ENCODE measurements at places on chromosomes 7 and 10.
A peak's percentile ranks its signal among the peaks of the same experiment; 100 is the strongest.

DNA sequence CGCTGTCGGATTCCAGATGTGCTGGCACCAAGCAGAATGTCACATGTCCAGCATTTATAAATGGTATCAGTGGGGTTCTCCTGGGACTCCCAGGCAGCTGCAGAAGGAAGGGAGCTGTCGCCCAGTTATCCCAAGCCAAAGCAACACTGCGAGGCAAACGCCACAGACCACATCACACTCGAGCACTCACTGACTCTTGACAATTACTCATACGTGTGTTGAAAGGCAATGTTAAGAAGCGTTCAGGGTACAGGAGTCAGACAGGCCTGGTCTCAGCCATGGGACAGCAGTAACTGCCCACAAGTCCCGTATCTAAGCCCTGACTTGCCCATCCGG is 113.4 kb downstream of the DIP2C start:
- DNase-seq: no peak

DNA sequence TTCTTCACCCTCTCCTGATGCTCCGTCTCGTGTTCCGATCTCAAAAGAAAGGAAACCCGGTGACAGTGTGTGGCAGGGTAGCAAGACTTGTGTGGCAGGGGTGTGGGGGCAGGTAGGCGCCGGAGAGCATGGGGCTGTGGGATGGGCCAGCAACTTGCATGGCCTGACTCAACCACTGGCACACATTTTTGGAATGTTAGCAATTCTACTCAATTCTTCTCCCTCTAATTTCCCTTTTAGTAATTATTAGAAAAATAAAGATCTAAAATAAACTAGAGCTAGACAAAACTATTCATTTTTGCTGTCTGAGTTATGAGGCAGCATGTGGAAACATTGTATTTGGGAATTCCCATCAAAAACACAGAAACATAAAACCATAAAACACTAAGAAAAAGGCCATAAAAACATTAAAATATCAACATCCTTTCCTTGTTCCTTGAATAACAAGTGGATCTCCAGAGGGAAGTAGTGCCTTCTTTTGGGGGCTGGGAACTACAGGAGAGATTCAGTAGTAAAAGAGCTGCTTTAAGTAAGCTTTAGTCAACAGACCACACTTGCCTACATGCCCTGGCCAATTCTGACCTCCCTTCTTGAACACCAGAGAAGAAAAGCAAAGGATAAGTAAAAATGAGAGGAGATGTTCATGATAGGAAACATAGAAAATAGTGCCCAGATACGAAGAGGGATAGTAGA is 21.8 kb downstream of the SEMA3C start:
- DNase-seq: no peak

- no peak for DNase-seq
Measured at GRCh38 chr10:127142136-127142535, 54.3 kb downstream of the INSYN2A start.

- DNase-seq: no peak
Measured at GRCh38 chr7:134290286-134290685, 26.4 kb downstream of the SLC35B4 start.

GRCh38 chr7:151039850-151040548 is 8.3 kb upstream of the ASIC3 start:
- no peak for DNase-seq

- DNase-seq: no peak
Measured at GRCh38 chr7:2446676-2447075, 29.5 kb downstream of the GRIFIN start.

GRCh38 chr7:63039882-63040281 is 958.8 kb upstream of the ZNF722 start:
- DNase-seq: no peak

GRCh38 chr7:55140221-55140940 is 121.6 kb downstream of the EGFR start:
- DNase-seq: peak; percentile 24

- DNase-seq: peak; percentile 85
Measured at GRCh38 chr7:25951414-25952260, 200.4 kb upstream of the NFE2L3 start.

GRCh38 chr7:73919694-73920375 is 58.9 kb downstream of the TMEM270 start:
- DNase-seq: no peak

DNA sequence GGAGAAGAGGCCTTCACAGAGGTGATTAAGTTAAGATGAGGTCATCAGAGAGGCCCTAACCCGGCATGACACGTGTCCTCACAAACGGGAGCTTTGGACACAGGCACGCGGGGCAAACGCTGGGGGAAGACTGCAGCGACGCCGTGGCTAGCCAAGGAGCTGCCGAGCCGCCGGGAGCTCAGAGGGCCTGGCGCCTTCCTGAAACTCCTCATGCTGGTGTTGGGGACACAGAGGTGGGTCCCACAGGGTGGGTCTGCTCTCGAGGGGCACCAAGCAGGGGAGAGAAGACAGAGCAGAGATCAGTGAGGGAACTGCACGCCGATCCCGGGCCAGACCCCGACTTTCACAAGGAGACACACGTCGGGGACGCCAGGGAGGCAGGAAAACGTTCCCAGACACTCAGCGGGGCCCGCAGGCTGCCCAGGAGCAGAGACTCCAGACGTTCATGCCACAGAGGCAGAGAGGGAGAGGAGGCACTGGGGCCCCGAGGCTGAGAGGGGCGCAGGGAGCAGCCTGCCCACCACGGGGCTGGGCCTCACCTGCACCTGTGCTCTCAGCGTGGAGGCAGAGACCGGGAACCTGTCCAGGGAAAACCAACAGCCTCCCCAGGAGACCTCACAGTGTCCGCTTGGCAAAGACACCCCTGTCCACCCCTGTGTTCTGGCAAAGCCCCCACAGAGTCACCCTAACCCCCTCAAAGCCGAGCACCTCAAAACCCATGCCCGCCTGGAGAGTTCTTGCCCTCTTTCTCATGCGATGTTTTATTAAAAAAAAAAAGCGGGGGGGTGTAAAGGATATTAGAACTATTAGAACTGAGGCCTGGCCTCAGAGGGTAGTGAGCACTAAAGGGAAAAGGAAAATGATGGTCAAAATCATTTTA is 103.8 kb downstream of the PDGFA start:
- no peak for DNase-seq

- DNase-seq: no peak
Measured at GRCh38 chr7:135236727-135237126, 3.1 kb downstream of the STRA8 start.

- DNase-seq: no peak
Measured at GRCh38 chr7:141483044-141483443, 68.2 kb upstream of the AGK start.

GRCh38 chr7:112154690-112155089 is 51.5 kb downstream of the DOCK4 start:
- no peak for DNase-seq

DNA sequence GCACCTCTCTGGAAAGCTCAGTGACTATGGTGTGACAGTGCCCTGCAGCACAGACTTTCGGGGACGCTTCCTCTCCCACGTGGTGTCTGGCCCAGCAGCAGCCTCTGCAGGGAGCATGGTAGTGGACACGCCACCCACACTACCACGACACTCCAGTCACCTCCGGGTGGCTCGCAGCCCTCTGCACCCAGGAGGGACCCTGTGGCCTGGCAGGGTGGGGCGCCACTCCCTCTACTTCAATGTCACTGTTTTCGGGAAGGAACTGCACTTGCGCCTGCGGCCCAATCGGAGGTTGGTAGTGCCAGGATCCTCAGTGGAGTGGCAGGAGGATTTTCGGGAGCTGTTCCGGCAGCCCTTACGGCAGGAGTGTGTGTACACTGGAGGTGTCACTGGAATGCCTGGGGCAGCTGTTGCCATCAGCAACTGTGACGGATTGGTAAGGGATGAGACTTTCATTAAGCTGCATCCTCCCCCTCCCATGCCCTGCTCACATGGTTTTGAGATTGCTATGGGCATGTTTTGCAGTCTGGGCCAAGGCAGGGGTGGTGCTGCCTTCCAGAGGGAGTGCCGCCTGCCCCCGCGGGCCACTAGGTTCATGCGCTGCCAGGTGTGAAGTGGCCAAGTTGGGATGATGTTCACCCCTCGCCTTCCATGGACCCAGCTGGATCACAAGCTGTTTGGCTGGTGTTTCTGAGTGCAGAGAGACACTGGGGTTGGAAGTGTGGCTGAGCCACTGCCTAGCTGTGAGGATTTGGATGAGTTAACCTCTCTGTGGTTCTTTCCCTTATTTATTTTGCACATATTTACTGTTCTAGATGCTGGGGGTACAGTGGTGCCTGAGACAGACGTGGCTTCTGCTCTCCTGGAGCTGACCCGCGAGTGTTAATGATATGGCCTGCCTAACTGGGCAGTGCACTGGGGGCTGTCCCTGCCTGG is 2.5 kb downstream of the ADAMTS14 start:
- DNase-seq: no peak

- no peak for DNase-seq
Measured at GRCh38 chr10:78898341-78899097, 170.2 kb upstream of the ZMIZ1 start.

DNA sequence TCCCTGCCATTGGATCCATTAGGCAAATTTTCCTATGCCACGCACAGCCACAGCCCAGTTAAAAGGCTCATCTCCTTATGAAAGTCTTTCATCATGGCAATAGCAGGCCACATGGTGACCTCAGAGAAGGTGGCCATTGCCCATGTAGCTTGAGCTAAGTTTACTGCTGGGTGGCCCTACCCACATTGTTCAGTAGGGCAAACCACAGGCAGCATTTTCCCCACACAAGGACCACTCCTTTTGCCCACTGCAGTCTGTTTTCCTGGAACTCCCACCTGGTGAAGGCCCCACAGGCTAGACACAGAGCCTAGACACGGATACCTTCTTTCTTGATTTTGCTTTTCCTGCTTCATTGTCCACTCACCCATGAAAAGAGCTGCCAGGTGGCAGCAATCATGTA is 101.5 kb upstream of the NPVF start:
- no peak for DNase-seq

DNA sequence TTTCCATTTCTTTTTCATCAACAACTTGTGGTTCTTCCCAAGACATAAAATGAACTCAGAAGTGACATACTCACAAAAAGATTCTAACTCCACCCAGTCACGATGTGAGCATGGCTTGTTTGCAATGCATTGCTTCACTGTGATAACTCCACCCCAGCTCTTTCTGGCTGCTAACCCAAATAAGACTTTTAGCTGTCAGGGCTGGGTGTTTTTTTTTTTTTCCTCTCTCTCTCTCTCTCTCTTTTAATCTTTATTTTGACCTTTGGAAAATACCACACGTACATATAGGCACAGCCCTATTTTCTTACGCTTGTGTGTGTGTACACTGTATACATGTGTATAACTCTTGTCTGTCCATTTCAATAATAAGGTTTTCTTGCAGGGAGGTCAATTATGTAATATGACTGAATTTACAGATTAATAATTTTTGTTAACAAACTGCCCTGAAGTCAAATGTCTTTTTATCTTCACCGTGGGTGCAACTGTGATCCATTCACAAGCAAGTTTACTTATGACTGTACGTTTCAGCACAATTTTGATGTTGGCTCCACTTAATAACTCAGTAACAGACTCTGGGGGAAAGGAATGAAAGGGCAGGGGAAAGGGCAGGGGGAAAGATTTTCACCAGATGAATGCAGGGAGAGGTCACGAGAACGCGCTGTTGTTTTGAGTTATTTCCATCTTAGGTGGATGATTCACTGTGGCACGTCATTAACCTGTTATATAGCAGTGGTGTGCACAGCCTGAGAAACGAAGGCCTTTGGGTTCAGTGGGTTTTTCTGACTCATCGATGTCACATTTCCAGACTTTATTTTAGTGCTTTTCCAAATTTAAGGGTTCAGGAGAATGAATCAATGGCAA is 49.1 kb downstream of the APBB1IP start:
- DNase-seq: no peak

DNA sequence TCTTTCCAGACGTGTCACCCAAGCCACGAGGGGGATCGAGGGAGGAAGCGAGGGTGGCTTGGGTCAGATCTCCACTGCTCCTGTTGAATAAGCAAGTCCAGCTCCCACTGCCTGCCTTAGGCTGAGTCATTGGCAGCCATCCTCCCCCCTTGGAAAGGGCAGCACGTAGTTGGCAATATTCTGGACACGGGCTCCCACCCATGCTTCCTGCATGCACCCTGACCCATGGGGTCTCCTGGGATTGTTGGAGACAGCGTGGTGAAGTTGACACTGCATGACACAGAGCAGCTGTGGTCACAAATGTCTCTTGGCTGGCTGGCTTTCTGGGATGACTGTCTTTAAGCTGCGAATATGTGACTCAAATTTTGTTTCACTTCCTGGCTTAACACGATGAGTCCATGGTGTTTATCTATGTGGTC is 11.2 kb downstream of the BTBD16 start:
- DNase-seq: no peak

DNA sequence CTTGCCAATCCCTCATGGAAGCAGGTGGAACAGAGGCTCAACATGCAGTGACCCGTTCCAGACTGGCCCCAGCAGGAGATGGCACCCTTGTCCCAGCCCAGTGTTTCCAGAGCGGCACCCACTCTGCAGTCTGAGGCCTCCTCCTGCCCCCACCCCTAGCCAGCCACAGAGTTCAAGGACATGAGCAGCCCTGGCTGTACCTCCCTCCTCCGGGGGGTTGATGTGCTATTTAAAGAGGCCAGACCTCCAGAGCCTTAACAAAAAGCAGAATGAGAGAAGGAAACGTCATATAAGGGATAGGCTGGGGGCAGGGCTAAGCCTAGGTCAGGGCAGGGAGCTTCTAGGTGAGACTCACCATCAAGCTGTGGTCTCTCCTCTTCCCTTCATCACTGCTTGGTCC is 115.7 kb upstream of the NANOS1 start:
- DNase-seq: no peak

DNA sequence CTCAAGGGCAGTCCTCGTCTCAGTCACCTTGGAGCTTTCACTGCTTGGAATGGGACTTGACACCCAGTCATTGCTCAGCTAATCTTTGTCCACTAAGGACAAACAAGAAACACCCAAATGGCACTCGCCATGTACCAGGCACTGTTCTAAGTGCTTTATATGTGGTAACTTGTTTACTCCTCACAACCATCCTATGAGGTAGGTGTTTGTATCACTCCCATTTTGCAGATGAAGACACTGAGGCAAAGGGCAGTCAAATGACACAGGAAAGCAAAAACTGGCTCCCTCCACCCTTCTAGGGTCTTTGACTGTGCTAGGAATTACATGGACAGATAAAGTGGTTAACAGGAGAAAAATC is 24.7 kb downstream of the DNAJB12 start:
- DNase-seq: no peak

DNA sequence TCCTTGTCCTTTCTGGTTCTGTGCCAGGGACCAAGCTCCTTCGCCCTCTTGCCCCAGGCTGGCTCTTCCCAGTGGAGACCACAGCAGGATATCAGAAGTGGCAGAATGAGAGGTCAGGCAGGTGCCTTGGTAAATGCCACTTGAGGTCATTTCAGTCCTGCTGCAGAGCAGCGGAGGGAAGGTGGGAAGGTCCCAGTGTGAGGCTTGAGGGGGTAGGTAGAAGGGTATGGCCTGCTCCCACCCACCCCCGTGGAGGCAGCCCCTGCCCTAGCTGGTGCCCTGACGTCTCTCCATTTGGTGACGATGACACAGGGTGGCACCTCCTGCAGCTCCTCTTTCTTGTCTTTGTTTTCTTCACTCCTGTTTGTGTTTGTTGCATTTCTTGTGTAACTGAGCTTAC is 538.8 kb downstream of the TCERG1L start:
- DNase-seq: no peak

- no peak for DNase-seq
Measured at GRCh38 chr7:135321556-135321955, 87.9 kb downstream of the STRA8 start.

Measured in NCI-H1092 treated with DMSO at 0.1 percent for 48 hours (cell line).